ENCODE measurements at places on chromosomes 5 and 9. TPM values are rescaled to one million over a fixed set of nuclear protein-coding genes. Genes with fewer than 3 reads are reported as not detected.

GRCh38 chr5:74865256-74865803 lies 857 bp downstream of the FAM169A start:
- DNase-seq: no peak

DNA sequence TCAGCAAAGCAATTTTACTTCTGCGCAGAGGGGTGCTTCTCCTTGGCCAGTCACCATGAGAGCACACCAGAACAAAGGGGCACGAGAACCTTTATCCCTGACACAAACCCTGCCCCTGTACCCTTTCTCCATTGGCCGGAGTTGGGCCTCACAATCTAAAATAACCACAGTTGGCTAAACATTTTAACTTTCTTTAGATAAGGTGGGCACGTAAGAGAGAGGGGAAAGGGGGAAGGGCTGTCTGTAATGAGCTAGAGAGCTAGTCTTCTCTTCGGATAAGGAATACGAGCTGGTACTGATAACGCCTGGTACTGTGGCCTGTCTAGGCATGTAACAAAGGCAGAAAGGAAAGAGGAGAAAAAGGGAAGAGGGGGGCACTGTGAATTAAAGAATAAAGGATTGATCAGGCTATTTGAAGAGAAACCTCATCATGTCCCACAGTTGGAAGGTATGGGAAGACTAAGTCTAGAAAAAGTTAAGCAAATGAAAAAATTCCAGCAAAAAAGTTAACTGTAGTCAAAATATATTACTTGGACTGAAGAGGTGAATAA lies 1.8 kb upstream of the IARS1 start:
- DNase-seq: no peak

NUTM2G gene
- not detected for total RNA-seq

GRCh38 chr9:123525957-123526356 lies 170.0 kb downstream of the CRB2 start:
- DNase-seq: no peak

GRCh38 chr9:109408759-109409462 lies 88.1 kb upstream of the EPB41L4B start:
- DNase-seq: no peak

GRCh38 chr5:120473332-120473731 lies 9.2 kb downstream of the PRR16 start:
- no peak for DNase-seq

IL4 gene
- total RNA-seq: not detected

DNA sequence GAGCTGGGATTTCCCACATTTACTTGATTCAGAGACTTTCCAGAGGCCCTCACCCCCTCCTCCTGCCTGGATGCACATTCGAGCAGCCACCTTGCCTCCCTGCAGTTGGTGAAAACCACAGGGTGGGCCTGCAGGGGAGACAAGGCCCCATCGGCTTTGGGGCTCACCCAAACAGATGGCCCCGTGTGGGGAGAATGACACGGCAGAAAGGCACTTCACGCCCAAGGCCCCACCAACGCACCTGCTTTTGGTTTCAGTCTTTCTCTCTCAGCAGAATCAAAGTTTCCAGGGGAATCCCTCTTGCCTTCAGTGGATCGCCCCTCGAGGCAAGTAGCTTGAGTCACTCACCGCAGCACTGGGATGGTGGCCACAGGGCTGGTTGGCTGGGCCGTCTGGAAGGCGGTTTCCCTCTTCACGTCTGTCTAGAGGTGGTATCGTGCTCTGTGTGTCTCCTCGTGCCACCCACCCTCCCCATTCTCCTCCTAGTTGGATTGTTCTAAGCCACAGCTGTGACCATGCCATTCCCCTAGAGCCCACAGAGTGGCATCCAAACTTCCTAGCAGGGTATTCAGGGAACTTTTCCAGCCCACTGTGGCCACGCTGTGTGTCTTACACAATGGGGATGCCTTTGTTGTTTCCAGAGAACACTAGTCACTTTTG lies 31.8 kb downstream of the SEC61B start:
- DNase-seq: no peak

DNA sequence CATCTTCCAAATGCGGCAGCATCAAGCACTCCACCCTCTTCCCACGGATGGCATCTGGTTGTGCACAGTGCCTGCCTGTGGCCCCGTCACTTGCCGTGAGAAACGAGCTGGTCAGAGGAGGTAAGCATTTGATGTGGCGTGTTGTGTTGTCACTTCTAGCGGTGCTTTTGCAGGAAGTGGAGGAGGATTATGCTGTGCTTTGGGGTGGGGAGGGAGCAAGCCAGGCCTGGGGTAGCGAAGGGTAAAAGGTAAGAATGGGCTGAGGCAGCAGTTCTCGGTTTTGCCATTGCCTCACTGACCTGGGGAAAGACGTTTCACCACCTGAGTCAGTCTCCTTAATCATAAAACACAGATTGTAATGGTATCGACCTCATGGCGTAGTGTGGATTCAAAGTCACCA lies 2.3 kb upstream of the POMT1 start:
- no peak for DNase-seq

DNA sequence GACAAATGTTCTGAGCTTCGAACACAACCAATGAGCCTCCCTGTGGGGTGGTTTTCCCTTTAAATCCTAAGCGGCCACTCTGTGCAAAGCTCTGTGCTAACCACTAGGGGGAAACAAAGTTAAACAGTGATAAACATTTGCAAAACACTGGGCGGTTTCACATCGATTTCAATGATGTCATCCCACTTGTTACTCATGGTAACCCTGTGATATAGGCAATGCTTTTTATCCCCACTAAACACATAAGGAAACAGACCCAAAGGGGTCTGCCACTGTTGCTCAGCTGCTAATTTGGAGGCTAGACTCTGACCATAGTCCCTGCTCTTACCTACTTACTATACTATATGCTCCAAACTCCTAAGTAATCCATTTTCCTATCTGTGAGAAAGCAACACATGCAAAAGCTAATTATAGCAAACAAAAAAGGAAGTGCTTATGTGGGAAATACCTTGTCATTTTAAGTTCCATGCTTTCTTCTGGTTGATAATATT lies 57.3 kb downstream of the PTPN3 start:
- DNase-seq: peak; percentile 89

SIL1 gene
- total RNA-seq: 68.0 TPM

FAM163B gene
- total RNA-seq: not detected

HTR4 gene
- total RNA-seq: not detected

DNA sequence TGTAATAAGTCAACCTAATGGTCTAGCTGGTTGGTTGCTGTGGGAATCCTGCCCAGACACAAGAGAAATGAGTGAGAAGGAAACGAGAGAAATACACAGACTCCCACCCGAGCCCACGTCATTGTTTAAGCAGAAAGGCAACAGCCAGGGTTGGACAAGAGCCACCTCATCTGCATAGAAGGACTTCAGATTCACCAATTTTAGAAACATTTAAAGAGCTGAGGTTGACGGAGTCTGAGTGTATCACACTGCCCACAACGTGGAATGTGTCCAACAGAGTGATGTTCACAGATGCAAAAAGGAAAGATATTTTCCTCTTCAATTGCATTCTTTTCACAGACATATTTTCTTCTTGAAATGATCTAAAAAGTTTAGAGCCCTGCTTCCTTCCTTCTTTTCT lies 349.5 kb downstream of the AGTPBP1 start:
- DNase-seq: no peak

CATSPER3 gene
- 0.09 TPM for total RNA-seq

DNA sequence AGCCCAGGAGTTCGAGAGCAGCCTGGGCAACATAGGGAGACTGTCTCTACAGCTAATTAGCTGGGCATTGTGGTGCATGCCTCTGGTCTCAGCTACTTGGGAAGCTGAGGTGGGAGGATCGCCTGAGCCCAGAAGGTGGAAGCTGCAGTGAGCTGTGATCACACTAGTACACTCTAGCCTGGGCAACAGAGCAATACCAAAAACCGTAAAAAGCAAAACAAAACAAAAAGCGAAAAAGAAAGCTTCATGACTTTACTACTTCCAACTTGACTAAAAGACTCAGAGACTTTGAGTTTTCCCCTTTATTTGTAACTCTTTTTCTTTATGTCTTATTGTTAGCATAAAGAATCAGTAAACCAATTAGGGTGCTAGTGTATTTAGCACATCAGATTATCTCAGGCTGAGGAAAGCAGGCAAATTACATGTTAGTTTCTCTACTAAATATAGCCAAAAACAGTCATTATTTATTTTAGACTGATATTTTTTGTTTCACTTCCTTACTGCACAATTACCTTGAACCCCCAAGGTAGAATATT lies 5.4 kb downstream of the RAD17 start:
- no peak for DNase-seq

DNA sequence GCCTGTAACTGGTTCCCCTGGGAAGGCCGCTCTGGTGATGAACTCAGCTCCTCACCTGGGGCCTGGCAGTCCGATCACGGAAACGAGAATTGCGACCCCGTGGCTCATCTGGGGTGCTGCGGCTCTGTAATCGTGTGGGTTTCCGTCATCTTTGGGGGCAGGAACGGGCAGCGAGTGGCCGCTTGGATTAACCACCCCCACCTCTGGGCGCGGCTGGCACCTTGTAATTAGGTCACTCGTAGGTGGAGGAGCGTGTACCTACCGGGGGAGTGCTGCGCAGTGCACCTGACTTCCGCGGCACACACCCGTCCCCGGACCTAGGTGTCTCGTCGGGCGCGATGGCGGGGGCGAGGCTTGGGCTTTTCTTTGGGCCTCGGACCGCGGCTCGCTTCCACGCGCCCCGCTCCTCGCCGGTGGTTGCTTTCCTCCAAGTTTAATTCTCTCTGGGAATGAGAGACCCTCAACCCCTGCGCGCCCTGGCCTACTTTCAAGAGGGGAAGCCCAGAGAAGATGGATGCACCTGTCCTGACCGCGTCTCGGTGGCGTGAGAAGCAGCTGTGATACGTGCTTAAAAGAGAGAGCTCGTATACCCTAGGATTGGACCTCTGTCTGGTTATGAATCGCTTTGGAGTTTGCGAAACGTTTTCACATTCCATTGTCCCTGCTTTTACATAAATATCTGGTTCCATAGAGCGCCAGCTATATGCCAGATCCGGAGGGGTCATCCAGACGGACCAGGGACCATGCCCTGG lies 744 bp upstream of the PPP2CA start:
- DNase-seq: peak; percentile 38

ELOVL7 gene
- total RNA-seq: not detected

ACOT12 gene
- total RNA-seq: not detected

DNA sequence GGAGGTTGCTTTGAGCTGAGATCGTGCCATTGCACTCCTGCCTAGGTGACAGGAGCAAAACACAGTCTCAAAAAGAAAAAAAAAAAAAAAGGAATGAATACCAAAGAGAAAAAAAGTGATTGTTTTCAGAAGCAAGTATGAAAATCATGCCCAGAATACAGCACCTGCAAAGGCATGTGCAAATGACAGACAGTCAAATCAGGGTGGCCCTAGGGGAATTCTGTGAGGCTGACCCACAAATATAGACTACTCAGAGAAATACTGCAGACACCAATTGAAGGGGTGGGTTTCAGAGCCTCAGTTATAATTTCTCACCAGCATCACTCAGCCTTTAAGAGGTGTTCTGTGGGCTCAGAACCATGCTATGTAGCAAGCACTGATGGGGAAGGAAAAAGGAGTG lies 28.6 kb downstream of the DCAF12 start:
- no peak for DNase-seq

DNA sequence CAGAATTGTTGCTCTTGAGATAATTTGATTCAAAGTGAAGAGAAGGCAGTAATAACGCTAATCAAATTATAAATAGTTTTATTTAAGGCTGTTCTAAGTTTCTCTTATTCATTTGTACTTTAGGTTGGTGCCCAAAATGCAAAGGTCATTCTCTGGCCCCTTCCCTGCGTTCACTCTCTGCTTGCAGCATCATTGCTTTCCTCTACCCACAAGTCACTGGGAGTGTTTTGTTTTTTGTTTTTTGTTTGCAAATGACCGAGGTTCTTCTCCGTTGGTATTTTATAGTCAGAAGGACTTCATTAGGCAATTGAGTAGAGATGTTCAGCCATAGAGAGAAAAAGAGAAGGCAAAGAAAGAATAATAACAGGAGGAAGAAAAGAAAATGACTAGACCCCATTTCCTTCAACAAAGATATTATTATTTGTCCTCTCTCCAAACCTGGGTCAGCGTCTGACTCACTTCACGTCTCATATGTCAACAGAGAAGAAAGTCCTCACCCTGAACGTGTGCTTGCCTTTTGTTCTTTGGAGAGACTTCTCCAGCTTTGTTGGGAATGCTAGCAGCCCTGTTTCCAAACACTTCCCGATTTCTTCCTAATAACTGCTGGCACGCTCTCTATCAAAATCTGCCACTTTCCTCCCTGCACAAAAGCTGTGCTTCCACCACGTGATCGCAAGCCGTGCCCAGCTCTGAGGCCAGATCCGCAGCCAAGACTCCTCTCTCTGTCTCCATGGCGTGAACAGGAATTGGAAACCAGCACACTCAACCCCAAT lies 119.8 kb downstream of the EBF1 start:
- DNase-seq: peak; percentile 82

DNA sequence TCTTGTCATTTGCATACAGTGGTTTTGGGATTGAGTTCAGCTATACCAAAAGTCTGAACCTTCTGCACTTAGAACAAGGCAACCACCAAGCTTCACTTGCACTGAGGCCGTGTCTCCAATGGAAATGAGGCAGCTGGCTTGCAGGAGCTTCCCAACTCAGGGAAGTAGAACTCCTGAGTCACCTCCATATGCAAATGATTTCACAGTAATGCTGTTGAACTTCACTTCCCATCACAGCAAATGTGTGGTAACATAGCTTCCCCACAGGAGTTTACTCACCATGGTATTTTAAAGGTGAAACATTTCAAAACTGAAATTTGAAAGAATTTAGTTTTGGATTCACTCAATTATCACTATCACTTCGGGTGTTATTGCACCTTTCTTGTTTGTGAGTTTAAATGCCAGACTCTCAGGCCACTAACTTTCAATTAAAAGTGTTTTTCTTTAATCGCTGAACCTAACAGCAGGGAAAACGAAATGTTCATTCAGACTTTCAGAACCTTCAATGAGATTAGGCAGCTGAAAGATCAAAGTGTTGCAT lies 9.0 kb downstream of the CD274 start:
- no peak for DNase-seq

DNA sequence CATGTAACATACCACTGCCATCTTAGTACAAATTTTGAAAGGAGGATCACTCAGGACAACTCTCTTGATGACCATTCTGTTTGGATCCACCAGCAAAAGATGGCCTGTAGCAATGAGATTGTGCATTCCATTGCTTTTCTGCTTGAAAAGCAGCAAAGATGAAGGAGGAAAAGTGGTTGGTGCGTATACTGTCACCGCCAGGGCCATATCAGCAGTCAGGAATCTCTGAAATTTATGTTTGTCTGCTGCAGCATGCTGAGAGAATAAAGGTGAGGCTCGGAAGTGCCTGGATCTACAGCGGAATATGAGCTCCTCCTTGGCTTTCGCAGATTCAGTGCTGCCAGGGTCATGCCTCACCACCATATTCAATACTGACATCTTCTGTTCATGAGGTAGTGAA lies 144.4 kb downstream of the GPBP1 start:
- DNase-seq: no peak

GLRA1 gene
- not detected for total RNA-seq

GRCh38 chr9:77954013-77954665 lies 77.5 kb downstream of the GNAQ start:
- peak; percentile 46 for DNase-seq

DNA sequence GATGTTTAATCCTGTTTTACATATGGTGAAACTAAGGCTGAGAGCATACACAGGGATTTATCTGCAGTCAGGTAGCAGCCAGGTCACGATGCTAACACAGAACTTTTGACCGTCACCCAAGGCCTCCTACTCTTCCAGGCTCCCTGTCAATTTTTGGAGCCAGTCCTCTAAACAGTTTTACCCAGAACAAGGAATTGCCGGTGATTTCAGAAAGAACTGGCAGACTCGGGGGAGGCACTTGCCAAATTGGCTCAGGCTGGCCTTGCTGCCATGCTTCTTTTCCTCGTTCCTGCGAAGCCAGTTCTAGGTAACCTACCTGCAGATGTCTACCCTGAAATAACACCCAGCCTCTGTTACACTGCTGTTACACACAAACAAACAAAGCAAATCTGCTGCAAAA lies 21.2 kb downstream of the GRIA1 start:
- DNase-seq: no peak

KIF12 gene
- not detected for total RNA-seq

All from fibroblast of the aortic adventitia (primary cell).